AG09319 (cell line): ENCODE measurements at places on chromosomes 7 and 10.

- no peak for DNase-seq
These were observed 3.7 kb upstream of the STK32C start for GRCh38 chr10:132311338-132311939.

GRCh38 chr7:80884511-80885195 lies 34.2 kb downstream of the SEMA3C start:
- DNase-seq, result no peak

DNA sequence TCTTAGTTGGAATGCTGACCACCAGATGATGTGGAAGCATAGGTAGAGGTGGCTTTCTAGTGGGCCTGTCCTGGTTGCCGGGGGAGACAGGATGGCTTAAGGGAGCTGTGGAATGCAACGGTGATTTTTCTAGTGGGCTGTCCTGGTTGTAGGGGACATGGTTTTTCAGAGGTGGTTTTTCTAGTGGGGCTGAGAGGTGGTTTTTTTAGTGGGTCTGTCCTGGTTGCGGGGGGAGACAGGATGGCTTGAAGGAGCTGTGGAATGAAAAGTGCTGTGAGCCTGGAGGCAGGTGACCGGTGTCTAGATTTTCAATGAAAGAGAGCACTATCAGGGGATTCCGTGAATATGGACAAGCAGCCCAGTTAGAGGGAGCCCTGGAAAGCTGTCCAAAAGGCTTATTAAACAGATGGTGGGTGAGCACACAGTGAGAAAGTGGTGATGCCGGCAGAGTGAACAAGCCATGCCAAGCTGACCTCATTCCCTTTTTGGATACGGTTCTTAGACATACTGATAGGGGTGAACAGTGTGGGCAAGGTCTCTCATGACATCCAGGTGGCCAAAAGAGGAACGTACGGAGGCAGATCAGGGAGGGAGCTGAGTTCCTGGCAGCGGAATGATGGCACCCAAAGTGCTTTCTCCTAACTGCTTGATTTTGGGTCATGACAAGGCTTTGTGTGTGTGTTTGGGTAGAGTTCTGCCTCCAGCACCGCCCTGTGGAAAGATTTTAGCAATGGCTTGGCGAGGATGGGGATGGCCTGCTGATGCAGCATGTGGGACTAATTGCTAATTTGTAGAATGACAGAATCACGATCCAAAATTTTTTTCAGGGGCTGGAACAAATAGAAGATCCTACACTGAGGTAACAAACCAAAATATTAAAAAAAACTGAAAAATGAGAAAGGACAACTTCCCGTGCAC lies 126.6 kb downstream of the TMEM178B start:
- no peak for DNase-seq

DNA sequence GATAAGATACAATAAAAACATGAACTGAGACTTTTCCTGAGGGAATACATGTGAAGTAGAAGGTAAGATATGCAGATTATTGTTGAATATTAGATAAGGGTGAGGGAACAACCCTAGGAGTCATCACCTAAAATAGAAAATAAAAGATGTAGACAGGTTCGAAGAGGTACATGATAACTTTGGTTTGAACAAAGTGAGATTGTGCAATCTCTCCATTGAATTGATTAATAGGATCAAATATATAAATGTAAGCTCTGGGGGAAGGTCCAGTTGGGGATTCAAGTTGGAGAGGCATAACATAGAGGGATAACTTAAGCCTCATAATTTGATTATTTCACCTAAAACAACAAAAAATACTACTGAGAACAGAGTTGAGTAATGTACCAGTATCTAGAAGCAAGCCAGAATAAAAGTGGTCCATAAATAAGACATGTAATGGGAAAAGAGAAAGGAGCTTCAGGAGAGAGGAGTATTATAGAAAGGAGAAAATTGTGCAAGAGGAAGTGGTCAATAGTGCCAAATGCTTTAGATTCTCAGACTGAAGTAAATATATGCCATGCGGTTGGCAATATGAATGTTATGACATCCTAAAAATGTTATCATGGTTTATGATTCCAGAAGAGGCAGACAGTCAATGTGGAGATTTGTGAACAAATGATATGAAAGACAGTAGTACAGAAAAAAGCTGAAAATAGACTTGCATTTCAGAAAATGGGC lies 282.3 kb upstream of the CHRM2 start:
- no peak for DNase-seq
